Vagina (tissue), 2 donors: ENCODE measurements at places on chromosomes 7 and 10.

GRCh38 chr10:126497672-126498071 is 109.4 kb upstream of the ADAM12 start:
- DNase-seq, result no peak

DNA sequence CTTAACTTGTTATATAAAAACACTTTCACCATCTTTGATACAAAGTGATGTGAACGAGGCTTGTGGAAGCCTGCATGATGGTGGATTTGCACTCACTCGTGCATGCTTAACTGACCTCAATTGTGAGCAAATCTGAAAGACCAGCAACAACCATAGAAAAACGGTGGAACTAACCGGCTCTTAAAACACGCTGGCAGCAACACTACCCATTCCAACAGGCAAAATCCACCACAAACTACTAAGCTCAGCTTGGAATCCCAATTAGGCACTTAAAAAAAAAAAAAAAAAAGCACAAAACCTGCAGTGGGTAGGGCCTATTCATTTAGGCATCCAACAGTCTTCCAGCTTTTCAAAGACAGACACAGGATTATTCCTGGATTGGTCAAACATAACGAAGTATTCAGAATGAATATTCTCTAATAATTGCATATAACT is 1.8 kb downstream of the GDI2 start:
- DNase-seq, result no peak

DNA sequence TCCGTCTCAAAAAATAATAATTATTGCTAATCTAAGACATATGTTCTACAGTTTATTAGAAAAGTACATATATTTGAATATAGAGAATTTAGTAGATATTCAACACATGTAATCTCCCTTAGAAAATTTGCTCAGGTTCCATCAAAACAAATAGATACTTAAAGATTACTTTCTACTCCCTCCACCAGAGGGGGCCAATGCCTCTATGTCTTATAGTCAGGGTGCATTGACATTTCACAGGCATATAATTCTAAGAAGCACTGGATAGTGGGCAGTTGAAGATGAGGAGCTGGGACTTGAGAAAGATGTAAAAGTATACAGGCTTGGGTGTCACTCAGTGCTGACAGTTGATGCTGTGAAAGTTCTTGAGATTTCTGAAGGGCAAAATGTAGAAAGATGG is 301.6 kb upstream of the HPS1 start:
- no peak for DNase-seq

- DNase-seq, result no peak
Measured at GRCh38 chr7:130140551-130141160, 64.5 kb downstream of the TMEM209 start.

- no peak for DNase-seq
Measured at GRCh38 chr10:51363415-51363814, 289.1 kb downstream of the PRKG1 start.

DNA sequence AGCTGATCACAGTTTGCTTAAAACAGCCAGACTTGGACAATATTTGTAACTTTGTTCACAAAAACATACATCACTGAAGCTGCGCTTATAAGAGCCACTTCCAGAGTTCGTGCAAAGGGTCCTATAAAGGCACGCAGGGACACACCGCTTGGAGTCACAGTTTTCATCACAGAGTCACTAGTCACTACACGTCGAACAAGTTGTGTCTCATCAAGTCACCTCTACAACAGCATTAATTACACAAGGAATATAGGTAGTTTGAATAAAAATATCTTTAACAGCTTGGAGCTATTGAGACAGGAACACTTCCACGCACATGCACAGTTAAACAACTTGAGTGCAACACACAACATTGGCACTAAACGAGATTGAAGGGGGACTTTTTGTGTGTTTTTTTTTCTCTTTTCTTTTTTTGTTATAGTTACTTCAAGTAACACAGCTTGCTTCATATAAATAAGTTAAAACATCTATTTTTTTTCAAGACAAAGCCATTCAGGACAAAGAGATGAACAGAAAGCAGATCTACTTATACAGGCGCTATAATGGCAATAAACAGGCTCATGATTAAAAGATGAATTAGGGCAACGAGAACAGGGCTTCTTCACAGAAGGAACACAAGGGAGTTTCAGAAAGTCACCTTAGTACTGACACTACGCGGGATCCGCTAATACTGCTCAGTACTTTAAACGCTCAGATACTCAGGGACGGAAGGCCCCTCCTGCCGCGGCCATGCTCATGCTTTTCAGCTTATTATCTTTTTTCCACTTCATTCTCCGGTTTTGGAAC is 2.2 kb downstream of the HOXA5 start:
- no peak for DNase-seq

DNA sequence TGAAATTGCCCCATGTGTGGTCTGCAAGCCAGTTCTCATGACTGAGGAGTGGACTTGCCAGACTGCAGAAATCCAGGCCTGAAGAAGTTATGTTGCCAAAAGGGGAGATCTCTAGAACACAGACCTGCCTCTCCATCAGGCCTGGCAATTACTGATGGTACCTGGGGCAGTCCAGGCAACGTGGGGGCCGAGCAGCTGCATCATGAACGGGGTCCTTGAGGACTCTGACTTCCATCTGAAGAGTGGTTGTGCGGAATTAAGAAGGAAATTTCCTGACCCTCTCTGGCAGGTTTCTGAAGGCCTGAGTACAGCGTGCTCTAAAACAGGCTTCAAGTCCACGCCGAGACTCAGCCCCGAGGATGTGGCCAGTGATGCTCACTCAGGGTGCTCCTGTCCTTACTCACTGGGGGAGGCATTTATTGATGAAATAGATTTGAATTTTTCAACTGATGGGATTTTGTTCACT is 30.4 kb downstream of the RAMP3 start:
- peak; percentile 52 for DNase-seq

GRCh38 chr7:66099232-66099550 is 15.5 kb upstream of the CRCP start:
- DNase-seq, result no peak

- DNase-seq, result no peak
Measured at GRCh38 chr10:132817701-132818211, 31.8 kb upstream of the NKX6-2 start.

DNA sequence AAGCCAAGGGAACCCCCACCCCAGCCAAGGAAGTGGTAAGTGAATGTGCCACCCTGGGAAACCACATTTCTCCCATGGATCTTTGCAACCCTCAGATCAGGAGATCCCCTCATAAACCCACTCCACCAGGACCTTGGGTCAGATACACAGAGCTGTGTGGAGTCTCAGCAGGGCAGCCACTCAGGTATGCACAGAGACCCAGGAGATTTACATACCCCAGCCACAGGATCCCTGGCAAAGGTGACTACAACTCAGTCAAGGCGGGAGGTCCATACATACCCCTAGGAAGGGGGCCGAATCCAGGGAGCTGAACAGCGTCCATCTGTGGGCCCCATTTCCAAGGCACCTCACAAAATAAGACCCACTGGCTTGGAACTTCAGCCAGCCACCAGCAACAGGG is 293.4 kb downstream of the CTNNA3 start:
- no peak for DNase-seq

GRCh38 chr10:50316174-50316573 is 64.9 kb upstream of the ASAH2 start:
- DNase-seq, result no peak

GRCh38 chr7:135385209-135385608 is 124.7 kb downstream of the CNOT4 start:
- no peak for DNase-seq

DNA sequence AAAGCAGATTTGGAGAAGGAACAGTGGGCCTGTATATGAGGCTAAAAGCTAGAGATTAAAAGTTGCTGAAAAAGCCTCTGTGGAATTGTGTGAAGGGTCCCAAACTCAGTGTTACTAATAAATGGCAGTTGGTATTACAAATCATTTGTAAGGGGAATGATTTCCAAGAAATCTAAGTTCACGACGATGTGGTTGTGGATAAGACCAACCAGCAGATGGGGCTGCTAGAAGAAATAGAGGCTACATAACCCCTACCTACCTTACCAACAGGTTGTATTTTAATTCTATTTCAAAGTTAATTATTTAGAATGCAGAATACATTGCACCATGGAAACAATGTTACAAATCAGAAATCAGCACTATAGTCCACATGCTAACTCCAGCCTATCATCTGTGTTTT is 377.1 kb downstream of the HPSE2 start:
- DNase-seq, result no peak

GRCh38 chr10:60967260-60967659 is 23.3 kb upstream of the RHOBTB1 start:
- no peak for DNase-seq

GRCh38 chr10:126598009-126598408 is 72.5 kb downstream of the C10orf90 start:
- DNase-seq, result no peak

DNA sequence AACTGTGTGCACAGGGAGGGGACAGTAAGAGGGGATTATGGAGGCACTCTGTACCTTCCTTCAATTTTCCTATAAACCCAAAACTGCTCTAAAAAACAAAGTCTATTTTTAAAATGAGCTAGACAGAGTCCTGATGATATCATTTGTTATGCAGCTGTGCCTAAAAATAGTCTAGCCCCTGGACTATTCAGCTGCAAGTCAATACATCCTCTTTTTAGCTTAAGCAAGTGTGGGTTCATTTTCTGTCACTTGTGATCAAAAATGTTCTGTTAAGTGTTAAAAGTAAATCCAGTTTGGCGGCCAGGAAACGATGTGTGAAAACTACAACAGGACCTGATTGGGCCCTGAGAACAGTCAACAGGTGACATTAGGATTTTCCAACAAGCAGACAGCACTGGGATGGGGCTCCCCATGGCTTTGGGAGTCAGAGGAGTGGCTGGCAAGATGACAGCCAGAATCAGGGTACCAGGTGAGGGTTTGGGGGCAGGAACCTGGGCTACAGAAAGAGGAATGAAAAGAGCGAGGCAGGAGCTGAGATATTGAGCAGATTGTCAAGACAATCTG is 33.9 kb downstream of the FAM107B start:
- no peak for DNase-seq

- DNase-seq, result no peak
Measured at GRCh38 chr7:26513948-26514347, 222.3 kb downstream of the SNX10 start.

DNA sequence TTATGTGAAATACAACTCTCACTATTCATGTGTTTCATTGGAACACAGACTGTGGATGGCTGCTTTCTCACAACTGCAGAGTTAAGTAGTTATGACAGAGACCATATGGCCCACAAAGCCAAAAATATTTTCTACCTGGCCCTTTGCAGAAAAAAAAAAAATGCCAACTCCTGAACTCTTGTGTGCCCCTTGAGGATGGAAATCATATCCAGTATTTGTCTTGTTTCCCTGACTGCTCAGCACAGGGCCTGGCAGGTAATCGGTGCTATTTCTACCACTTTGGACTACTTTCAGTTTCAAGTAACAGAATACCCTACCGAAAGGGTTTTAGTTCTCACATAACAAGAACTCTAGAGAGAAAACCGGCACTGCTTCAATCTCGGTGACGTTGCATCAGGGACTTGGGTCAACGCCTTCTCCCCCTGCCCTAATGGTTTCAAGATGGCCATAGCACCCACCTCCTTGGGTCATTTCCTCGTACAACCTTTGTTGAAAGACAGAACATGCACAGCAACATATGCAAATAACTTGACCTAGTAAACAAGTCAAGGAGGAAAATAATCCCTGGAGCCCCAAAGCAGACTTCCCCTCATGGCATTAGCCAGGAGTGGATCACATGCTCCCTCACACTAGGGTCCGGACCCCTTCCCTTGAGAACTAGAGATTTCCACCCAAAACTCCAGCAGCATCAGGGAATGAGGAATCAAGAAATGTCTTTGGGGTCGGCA is 11.8 kb upstream of the GPNMB start:
- no peak for DNase-seq

DNA sequence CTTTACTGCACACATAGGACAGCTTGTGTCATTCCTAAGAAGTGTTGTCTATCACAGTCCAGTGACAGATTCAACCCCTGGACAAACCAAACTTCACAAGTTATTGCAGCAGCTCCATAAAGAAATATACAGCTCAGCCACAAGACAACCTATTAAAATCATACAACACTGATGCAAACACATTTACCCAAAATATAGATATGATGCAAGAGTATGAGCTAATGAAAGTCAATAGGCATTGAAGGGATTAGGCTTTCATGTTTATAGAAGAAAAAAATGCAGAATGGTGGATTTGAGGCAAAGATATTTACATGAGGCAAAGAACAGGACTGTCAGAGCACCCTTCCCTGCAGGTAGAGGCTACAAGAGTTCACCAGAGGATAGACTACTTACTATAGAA is 14.9 kb upstream of the RAPGEF5 start:
- DNase-seq, result no peak

DNA sequence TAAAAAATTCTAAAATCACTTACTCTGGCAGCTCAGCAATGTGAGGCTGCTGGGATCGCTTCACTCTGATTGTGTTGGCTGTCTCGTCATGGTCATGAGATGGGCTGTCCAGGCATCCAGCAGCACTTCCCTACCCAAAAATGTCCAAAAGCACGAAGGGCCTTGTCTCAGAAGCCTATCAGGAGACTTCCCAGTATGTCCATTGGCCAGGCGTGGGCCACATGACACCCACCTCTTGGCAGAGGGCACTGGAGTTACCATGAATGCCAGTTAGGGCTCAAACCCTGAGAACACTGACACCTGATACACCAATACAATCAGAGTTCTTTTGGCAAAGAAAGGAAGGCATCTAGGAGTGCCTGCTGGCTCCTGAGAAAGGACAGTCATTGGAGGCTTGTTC is 27.0 kb upstream of the GLI3 start:
- DNase-seq, result no peak

GRCh38 chr10:84329196-84329611 is 815 bp downstream of the CCSER2 start:
- DNase-seq, result no peak

GRCh38 chr7:70738151-70738885 is 393.6 kb upstream of the GALNT17 start:
- DNase-seq, result no peak

DNA sequence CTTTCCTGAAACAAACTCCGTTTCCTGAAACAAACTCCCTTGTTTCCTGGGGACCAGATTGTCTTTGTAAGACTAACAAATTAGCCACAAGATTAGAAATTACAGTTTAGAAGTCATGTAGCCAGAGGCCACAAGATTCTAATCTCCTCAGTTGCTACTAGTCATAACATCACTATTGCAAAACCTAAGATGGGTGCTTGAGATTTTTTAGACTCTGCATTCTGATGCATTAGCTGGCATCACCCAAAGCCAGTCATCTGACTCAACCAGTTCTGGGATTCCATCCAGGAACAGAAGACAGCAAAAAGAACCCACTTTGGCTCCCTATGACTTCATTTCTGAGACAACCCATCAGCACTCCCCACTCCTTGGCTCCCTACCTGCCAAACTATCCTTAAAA is 367.9 kb upstream of the MBL2 start:
- no peak for DNase-seq
